ENCODE measurements at places on chromosomes 3 and 15.
A peak's percentile ranks its signal among the peaks of the same experiment; 100 is the strongest.

- no peaks in the 10 kb centered on the region for H3K36me3 ChIP-seq
- peak overlapping the region; percentile 77 for H3K27ac ChIP-seq
- H3K27me3 ChIP-seq = no peaks in the 10 kb centered on the region
- peaks cover 54% of the 10 kb centered on the region for H3K4me1 ChIP-seq
Measured at GRCh38 chr15:67927501-67928168, 87.8 kb upstream of the RNU6-1 start.

DNA sequence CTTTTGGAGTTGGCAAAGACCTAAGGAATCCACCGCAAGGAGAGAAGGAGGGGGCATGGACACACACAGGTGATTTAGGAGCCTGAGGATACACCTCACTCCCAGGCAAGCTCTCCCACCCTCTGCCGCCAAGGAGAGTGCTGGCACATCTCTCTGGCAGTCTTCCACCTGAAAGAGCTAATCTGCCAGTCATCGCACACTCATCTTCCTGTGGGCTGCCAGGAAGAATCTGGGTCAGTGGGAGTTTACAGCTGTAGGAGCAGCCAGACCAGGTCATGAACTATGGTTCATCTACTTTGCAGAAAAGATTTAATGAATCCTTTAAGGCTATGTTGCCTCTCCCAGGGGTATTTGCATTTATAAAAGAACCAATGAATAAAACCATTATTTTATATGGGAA, 170.6 kb upstream of the TSC22D2 start:
- H3K27me3 ChIP-seq = no peaks in the 10 kb centered on the region
- H3K4me1 ChIP-seq = peaks cover 42% of the 10 kb centered on the region
- peak; percentile 31 for DNase-seq

DNA sequence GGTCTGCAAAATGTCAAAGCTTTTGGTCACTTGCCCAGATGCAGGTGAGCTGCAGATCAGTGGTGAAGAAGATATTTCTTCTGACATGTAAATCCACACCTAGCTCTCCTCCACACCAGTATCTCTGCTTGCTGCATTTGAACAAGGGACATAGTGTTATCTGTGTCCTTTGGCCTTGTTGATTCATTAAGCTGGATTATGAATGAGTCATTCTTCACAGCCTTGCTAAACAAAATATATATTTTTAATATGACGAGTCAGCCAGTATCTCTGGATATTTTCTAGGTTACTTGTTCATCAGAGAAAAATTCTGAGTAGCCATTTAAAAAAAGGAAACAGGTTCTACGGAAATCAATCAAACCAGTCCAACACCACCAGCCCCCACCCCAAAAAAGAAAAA, 190.6 kb upstream of the ADAMTS9 start:
- H3K4me3 ChIP-seq = no peak overlapping the region
- no peak overlapping the region for H3K27ac ChIP-seq
- H3K4me1 ChIP-seq = peaks cover 5% of the 10 kb centered on the region
- H3K36me3 ChIP-seq = no peaks in the 10 kb centered on the region
- no peaks in the 10 kb centered on the region for H3K27me3 ChIP-seq

- no peaks in the 10 kb centered on the region for H3K27me3 ChIP-seq
- H3K36me3 ChIP-seq = peaks cover 44% of the 10 kb centered on the region
- H3K4me3 ChIP-seq = no peak overlapping the region
- peaks cover 25% of the 10 kb centered on the region for H3K4me1 ChIP-seq
- no peak overlapping the region for H3K27ac ChIP-seq
Measured at GRCh38 chr3:10317311-10317960, 3.5 kb downstream of the SEC13 start.

DNA sequence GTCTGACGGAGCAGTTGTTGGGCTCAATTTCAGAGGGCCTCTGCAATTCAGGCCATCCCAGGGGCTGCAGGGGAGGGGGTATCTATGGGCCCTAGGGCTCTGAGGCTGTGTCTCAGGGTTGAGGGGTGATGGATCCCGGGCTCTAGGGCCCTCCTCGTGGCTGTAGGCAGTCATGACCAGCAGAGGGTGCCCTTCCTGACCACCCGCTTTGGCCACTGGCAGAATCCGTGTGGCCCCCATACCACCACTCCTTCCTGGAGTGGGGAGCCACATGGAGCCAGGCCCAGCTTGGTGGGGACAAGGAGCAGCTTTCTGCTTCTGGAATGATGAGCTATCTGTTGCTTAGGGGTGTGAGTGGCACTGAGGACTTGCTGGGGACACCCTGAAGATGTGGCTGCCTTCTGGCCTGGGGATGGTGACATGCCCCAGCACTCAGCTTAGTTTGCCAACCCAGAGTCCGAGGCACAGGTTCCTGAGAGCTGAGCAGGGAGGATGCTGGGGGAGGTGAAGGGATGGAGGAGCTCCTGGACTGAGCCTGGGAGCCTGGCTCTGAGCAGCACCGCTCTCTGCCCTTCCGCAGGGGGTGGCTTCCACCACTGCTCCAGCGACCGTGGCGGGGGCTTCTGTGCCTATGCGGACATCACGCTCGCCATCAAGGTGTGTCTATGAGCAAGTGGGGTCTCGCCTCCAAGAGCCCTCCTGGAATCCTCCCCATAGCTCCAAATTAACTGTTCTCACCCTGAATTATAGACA, 20.2 kb downstream of the HDAC11 start:
- no peak for DNase-seq
- no peak overlapping the region for H3K4me3 ChIP-seq
- peaks cover 12% of the 10 kb centered on the region for H3K36me3 ChIP-seq
- peaks cover 12% of the 10 kb centered on the region for H3K4me1 ChIP-seq
- H3K27ac ChIP-seq = no peak overlapping the region

- no peak overlapping the region for H3K4me3 ChIP-seq
- H3K27ac ChIP-seq = no peak overlapping the region
- H3K4me1 ChIP-seq = peaks cover 12% of the 10 kb centered on the region
- no peaks in the 10 kb centered on the region for H3K36me3 ChIP-seq
- DNase-seq = no peak
Measured at GRCh38 chr15:44299997-44300396, 11.5 kb downstream of the GOLM2 start.

Data from thoracic aorta (tissue), 2 donors.